ENCODE measurements at places on chromosomes 1 and 21. TPM values are rescaled to one million over a fixed set of nuclear protein-coding genes. Genes with fewer than 3 reads are reported as not detected.

The CR1 gene
- total RNA-seq, result 4.7 TPM

The CDCA8 gene
- total RNA-seq, result 0.52 TPM

The KCNH1 gene
- 0.52 TPM for total RNA-seq

The MMP23B gene
- 17.2 TPM for total RNA-seq

The RHD gene
- 2.1 TPM for total RNA-seq

The CLCA2 gene
- not detected for total RNA-seq

The OR2T11 gene
- total RNA-seq, result not detected

The ATG4C gene
- total RNA-seq, result 7.8 TPM

The HSPG2 gene
- 152 TPM for total RNA-seq

The SLC2A5 gene
- total RNA-seq, result 8.9 TPM

The ACTL8 gene
- not detected for total RNA-seq

The CELF3 gene
- under 0.01 TPM for total RNA-seq

The RCSD1 gene
- 45.9 TPM for total RNA-seq

The SMCP gene
- total RNA-seq, result not detected

The ADORA3 gene
- total RNA-seq, result 0.52 TPM

All from skeletal muscle tissue (tissue), 5 donors.